Left lung (tissue), 14 donors: ENCODE measurements at places on chromosomes 3 and 15.

- no peak overlapping the region for H3K27ac ChIP-seq
- peaks cover 19% of the 10 kb centered on the region for H3K4me1 ChIP-seq
- DNase-seq, result peak; percentile 65
- no peaks in the 10 kb centered on the region for H3K36me3 ChIP-seq
- H3K4me3 ChIP-seq, result no peak overlapping the region
These were observed 28.2 kb downstream of the NBEAL2 start for GRCh38 chr3:47007482-47008233.

DNA sequence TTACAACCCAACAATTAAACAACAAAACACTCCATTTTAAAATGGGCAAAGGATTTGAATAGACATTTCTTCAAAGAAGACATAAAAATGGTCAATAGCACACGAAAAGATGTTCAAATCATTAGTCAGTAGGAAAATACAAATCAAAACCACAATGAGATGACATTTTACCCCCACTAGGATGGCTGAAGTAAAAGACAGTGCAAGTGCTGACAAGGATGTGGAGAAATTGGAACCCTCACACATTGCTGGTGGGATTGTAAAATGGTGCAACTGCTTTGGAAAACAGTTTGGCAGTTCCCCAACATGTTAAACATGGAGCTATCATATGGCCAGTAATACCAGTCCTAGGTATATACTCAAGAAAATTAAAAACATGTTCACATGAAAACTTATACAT is 11.6 kb downstream of the GALNT15 start:
- peaks cover 8% of the 10 kb centered on the region for H3K4me1 ChIP-seq
- no peaks in the 10 kb centered on the region for H3K27me3 ChIP-seq
- no peak overlapping the region for H3K4me3 ChIP-seq
- H3K27ac ChIP-seq, result no peak overlapping the region

DNA sequence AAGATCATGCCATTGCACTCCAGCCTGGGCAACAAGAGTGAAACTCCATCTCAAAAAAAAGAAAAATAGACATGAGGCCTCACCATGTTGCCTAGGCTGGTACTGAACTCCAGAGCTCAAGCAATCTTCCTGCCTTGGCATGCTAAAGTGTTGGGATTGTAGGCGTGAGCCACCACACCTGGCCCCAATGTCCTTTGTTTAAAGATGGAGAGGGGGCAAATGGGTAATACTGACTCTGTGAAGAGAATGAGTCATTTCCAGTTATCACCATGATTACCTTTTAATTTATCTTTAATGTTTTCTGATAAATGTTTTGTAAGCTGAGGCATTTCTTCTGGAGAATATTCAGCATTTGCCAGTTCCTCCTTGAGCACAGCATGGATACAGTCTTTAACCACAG is 2.2 kb downstream of the DYNLT2B start:
- H3K36me3 ChIP-seq, result no peaks in the 10 kb centered on the region
- no peaks in the 10 kb centered on the region for H3K27me3 ChIP-seq
- H3K27ac ChIP-seq, result no peak overlapping the region
- no peak overlapping the region for H3K4me3 ChIP-seq

GRCh38 chr3:51982838-51983577 is at the start of gene ACY1:
ACY1 (plus strand) TSS chr3:51983535; CDS start chr3:51984065, 530 bp downstream.
- peak within 1 kb of the TSS; percentile 48 for H3K4me3 ChIP-seq
- H3K4me1 ChIP-seq, result peaks cover 16% of the 10 kb centered on the region
- H3K36me3 ChIP-seq, result no peaks in the 10 kb centered on the region
- peak within 1 kb of the TSS; percentile 92 for H3K27ac ChIP-seq

DNA sequence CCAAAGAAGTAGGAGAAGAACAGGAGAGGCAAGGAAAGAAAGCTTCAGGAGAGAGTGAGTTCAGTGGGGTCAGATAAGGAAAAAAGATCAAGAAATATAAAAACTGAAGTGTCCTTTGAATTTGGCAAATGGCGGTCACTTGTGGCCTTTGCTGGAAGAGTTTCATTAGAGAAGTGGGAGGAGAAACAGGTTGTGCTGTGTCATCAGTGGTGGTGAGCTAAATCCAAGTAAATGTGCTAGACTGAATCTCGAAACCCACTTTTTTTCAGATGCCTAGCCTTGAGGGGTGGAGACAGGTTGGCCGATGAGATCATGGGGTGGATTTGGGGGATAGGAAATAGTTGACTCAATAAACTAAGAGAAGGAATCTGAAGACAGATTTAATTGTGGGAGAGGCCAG is 43.7 kb downstream of the CHRD start:
- no peaks in the 10 kb centered on the region for H3K4me1 ChIP-seq
- no peaks in the 10 kb centered on the region for H3K27me3 ChIP-seq
- H3K36me3 ChIP-seq, result no peaks in the 10 kb centered on the region
- DNase-seq, result no peak
- no peak overlapping the region for H3K27ac ChIP-seq
- H3K4me3 ChIP-seq, result no peak overlapping the region

DNA sequence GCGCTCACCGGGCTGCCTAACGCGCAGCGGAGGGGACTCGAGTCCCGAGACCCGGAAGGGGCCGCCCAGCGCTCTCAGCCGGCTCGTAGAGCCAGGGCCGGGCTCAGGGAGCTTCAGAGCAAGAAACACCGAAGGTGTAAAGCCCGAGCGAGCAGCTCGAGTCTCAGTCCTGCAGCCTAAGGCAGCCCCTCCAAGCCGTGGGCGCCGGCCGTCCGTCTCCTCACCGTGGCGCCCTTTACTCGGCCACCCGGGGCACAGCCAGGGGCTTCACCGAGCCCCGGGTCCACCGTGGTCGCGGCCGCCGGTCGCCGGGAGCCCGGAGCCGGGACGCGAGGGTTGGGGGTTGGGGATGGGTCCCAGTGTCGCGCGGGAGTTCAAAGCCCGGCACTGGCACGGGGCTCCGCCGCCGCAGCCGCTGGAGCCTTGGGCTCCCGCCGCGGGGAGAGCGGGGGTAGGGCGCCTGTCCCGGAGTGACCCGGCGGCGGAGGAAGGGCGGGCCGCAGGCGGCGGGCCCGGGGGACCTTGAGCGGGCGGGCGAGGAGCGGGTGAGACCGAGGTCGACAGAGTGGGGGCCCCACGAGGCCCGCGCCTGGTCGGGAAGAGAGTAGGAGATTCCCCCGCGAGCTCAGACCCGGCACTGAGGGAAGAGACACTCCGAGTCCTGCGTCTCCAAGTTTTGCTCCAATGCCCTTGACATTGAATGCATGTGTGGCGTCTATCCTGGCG is 26.9 kb upstream of the THRB start:
- DNase-seq, result peak; percentile 46
- peak overlapping the region; percentile 48 for H3K4me3 ChIP-seq
- H3K36me3 ChIP-seq, result no peaks in the 10 kb centered on the region
- peaks cover 10% of the 10 kb centered on the region for H3K4me1 ChIP-seq

DNA sequence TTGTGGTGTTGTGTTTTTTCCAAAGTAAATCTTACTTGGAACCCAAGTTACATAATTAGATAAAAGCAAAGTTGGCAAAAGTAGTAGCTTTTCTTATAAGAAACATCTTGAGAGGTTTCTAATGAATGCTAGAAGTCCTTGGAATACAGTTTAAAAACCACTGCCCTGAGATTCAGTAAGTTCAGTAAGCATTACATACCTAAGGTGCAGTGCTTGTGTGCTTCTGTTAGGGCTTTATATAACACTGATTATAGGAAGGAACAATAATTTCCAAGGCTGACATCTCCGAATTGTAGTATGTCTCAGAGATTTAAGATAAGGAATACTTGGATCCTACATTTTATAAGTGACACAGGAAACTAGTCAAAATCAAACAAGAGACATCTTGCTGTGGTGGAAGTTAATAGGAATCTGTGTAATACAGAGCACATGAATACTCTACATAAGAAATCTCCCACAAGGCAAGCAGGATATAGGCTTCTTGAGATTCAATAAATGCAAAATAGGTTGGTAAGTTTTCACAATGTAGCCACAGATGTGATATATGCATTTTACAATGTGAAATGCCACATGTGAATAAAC is 268.2 kb downstream of the LSAMP start:
- DNase-seq, result no peak
- no peaks in the 10 kb centered on the region for H3K4me1 ChIP-seq

DNA sequence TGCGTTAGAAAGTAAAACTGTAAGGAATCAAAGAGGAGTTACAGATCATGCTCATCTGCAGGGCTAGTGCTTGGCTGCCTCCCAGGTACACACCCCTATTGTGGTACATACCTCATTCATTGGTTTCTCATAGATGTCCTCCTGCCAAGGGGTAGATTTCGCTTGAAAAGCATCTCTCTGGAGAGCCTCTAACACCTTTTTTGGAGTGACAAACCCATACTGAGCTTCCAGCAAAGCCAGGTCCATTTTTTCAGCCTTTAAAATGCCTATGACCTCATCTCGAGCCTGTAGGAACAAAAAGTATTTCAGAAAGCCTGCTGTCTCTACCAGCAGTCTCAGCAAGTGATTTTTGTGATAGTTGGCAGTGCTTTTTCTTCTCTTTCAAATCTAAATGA is 112.1 kb downstream of the CMSS1 start:
- no peak overlapping the region for H3K27ac ChIP-seq
- H3K36me3 ChIP-seq, result no peaks in the 10 kb centered on the region
- DNase-seq, result no peak
- no peaks in the 10 kb centered on the region for H3K27me3 ChIP-seq
- no peak overlapping the region for H3K4me3 ChIP-seq
- H3K4me1 ChIP-seq, result no peaks in the 10 kb centered on the region

DNA sequence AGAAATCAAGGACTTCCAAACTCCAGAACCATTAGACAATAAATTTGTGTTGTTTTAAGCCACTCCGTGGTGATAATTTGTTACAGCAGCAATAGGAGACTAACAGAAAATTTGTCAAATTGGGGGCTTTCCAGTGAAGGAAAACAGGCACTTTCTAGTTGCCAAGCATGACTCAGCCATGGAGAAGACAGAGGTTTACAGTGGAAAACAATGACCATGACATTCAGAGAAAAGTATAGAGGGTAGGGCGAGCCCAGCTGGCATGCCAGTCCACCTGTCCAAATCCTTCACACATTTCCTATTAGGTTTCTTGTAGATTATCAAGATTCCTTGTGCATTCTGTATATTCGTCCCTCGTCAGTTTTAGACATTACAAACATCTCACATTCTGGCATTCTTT is 24.9 kb downstream of the SLCO2A1 start:
- no peak for DNase-seq
- H3K36me3 ChIP-seq, result no peaks in the 10 kb centered on the region
- no peak overlapping the region for H3K4me3 ChIP-seq
- no peaks in the 10 kb centered on the region for H3K27me3 ChIP-seq
- no peak overlapping the region for H3K27ac ChIP-seq

GRCh38 chr3:58111513-58112184 is 99.1 kb downstream of the DNASE1L3 start:
- H3K27ac ChIP-seq, result peak overlapping the region; percentile 51
- H3K27me3 ChIP-seq, result no peaks in the 10 kb centered on the region
- H3K4me1 ChIP-seq, result no peaks in the 10 kb centered on the region

DNA sequence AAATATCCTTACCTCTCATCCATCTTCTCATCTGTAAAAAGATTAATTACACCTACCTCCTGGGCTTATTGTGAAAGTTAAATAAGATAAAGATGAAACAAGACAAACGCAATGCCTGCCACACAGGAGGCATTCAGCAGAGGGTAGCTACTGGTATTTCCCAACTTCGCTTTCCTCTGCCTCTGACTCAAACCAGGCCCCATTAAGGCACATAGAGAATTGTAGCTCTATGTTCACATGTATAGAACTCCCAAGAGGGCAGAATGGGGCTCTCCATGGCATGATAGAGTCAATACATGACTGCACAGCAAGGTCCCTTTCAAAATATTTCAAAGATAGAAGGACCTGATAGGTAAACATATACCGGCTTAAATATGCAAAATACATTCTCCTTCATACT is 1.4 kb downstream of the LYSMD2 start:
- no peaks in the 10 kb centered on the region for H3K27me3 ChIP-seq
- no peaks in the 10 kb centered on the region for H3K36me3 ChIP-seq
- no peak overlapping the region for H3K4me3 ChIP-seq
- DNase-seq, result no peak

- no peaks in the 10 kb centered on the region for H3K27me3 ChIP-seq
- no peak overlapping the region for H3K27ac ChIP-seq
- DNase-seq, result no peak
- H3K4me1 ChIP-seq, result peaks cover 23% of the 10 kb centered on the region
These were observed 4.4 kb downstream of the DALRD3 start for GRCh38 chr3:49013738-49014660.

DNA sequence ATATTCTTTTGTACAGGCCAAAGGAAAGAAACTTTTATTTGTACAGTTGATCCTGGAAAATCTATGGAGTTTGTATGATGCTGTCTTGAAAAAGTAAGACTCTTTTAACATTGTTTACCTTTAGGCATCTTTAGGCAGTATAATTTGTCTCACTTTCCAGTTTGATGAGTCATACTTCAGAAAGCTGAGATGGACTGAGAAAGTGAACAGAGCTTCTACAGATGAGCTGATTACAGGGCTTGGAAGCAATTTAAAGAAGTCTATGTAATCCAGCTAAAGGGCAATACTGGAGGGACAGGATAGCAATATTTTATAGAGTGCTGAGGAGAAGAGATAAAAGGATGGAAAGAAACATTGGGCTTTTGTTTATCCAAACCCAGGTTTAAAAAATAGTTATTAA is 123.5 kb upstream of the GOLGA6L4 start:
- H3K27me3 ChIP-seq, result no peaks in the 10 kb centered on the region
- DNase-seq, result no peak
- H3K36me3 ChIP-seq, result no peaks in the 10 kb centered on the region
- no peaks in the 10 kb centered on the region for H3K4me1 ChIP-seq
- H3K27ac ChIP-seq, result no peak overlapping the region
- H3K4me3 ChIP-seq, result no peak overlapping the region

GRCh38 chr15:66822114-66822513 is 120.1 kb downstream of the SMAD6 start:
- H3K4me1 ChIP-seq, result no peaks in the 10 kb centered on the region
- H3K27me3 ChIP-seq, result no peaks in the 10 kb centered on the region
- H3K4me3 ChIP-seq, result no peak overlapping the region
- DNase-seq, result no peak

DNA sequence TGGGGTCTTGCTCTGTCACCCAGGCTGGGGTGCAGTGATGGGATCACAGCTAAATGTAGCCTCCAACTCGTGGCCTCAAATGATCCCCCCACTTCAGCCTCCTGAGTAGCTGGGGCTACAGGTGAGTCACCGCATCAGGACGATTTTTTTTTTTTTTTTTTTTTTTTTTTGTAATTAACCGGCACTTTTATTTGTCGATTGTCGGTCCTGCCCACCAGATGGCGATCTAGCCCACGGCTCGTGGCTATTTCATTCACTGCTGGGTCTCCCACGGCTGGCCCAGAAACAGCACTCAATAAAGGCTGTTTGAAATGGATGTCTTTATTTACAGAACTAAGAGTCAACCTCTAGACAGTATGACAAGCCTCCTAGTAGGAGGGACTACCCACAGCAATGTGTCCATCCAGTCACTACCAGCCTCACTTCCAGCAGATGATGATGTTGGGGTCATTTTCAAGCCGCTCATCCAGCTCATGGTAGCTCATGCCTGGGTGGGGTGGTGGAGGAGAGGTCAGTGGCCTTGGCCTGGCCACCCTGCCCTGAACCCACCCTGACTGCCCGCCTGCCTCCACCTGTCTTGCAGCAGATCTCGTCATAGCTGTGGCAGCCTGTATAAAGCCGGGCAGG is 1.8 kb upstream of the ZMYND10 start:
- no peaks in the 10 kb centered on the region for H3K27me3 ChIP-seq
- no peak overlapping the region for H3K4me3 ChIP-seq
- no peak overlapping the region for H3K27ac ChIP-seq

GRCh38 chr15:62896969-62897486 is 145.5 kb upstream of the TPM1 start:
- peak; percentile 67 for DNase-seq
- H3K4me3 ChIP-seq, result no peak overlapping the region
- peak overlapping the region; percentile 69 for H3K27ac ChIP-seq
- peaks cover 27% of the 10 kb centered on the region for H3K4me1 ChIP-seq
- H3K27me3 ChIP-seq, result no peaks in the 10 kb centered on the region

GRCh38 chr15:87343966-87344365 is 912.6 kb downstream of the NTRK3 start:
- no peaks in the 10 kb centered on the region for H3K4me1 ChIP-seq
- H3K27me3 ChIP-seq, result no peaks in the 10 kb centered on the region
- no peaks in the 10 kb centered on the region for H3K36me3 ChIP-seq
- DNase-seq, result no peak
- no peak overlapping the region for H3K27ac ChIP-seq
